ENCODE measurements at places on chromosomes 12 and 14.

DNA sequence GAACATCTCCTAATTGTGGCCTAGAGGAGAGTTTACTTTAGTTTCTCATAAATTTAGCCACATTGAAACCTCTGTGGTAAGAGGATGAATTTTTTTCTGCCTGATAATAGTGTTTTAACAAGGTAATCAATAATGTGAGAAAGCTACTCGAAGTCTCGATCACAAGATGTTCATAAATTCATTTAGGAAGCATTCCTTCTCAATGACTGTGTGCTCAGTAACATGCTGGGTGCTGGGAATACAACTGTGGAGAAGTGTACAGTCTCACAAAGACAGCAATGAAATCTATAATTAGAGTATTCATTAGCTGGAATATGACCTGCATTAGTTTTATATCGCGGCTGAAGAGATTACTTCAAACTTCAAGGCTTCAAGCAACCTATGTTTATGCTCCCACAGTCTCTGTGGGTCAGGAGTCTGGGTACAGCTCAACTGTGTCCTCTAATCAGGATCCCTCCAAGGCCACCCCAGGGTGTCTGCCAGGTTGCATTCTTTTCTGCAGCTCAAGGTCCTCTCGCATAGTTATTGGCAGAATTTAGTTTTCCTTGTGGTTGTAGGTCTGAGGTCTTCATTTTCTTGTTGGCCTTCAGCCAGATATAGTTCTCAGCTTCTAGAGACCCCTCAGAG is 167.6 kb downstream of the ANO4 start:
- no peak for DNase-seq

GRCh38 chr12:27615331-27615891 is 80.8 kb upstream of the REP15 start:
- no peak for DNase-seq

DNA sequence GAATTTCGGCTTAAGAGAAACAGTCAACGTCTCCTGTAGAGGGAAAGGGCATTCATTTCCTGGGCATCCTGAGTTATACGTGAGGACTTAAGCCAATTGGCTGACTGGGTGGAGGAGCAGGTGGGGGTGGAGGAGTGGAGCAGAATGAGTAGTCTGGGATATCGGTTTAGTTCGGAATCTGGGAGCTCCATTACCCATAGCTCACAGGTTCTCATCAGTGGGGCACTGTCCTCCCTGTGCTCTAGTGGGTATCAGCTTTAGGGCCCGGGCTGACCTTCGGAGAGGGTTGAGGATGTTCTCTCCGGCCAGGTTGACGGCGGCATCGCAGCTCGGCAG is 704 bp downstream of the SDR39U1 start:
- no peak for DNase-seq

DNA sequence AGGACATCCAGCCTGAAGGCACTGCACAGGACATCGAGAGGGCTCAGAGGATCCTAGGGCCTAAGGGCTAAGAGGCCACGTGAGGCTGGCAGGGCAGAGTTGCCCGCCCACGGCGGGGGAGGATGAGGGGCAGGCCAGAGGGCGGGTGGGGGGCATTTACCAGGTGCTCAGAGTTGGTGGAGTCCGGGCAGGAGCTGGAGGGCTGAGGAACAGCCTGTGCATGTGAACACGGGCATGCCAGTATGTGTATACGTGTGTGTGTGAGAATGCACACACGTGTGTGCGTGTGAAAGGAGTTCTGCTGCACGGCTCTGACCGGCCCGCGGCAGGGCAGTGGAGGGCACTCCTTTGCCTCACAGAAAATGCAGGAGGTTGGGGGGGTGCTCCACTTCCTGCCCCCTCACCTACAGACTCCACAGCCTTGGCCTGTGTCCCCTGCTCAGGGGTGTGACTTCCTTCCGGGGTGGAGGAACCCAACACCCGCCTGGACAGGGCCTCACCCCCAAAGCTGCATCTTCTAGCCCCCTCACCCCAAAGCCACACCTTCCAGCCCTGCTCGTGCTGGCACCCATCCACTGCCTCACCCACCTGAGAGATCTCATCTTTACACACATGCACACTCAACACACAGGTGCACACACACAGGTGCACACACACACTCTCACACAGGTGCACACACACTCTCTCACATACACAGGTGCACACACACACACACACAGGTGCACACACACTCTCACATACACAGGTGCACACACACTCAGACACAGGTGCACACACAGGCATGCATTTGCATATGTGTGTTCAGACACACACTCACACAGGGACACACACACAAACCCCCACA is 11.8 kb upstream of the GPR132 start:
- no peak for DNase-seq

GRCh38 chr12:53820514-53821306 is 68.9 kb upstream of the CISTR start:
- no peak for DNase-seq

DNA sequence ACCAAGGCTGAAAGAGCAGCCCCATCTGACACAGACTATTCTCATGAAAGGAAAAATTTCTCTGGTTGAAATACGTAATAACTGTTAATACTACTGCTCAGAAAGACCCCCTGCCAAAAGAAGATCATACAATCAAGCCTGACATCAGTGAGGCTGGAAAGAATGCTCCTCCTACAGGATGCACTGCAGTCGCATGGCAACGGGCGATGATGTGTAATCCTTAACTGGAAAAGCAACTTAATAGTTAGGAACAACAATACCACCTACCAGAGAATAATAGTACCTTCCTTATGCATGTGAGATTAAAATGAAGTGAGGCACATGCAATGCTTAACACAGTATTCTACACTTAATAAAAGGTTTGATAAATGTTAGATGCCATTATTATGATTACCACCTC is 1.2 kb upstream of the GOLGA5 start:
- no peak for DNase-seq

DNA sequence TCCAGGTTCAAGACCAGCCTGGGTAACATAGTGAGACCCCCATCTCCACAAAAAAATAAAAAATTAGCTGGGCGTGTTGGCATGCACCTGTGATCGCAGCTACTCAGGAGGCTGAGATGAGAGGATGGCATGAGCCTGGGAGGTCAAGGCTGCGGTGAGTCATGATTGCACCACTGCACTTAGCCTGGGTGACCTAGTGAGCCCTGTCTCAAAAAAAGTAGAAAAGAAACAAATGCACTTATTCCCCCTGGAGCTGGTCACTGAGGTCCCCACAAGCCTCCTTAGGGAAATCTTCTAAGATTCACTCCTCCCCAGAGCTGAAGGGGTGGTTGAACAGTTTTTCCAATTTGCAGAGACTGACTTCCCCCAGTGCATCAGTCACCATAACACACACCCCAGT is 1.6 kb downstream of the CD9 start:
- DNase-seq: no peak

DNA sequence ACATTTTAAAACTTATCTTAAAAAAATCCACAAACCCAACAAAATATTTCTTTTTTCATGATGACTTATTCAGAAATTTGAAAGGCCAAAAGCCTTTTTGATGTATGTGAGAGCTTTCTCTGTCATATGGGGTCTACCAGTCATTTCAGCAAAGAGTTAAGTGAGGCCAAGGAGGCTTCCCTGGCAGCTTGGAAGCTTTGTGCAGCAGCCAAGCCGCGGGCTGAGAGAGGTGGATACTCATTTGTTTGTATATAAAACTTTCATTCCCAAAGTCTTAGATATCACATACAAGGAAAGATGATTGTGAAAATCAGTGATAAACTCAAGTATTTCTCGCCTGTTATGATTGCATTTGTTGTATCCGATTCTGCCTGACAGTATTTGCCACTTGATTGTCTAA is 48.5 kb upstream of the RNU6-8 start:
- DNase-seq: no peak

DNA sequence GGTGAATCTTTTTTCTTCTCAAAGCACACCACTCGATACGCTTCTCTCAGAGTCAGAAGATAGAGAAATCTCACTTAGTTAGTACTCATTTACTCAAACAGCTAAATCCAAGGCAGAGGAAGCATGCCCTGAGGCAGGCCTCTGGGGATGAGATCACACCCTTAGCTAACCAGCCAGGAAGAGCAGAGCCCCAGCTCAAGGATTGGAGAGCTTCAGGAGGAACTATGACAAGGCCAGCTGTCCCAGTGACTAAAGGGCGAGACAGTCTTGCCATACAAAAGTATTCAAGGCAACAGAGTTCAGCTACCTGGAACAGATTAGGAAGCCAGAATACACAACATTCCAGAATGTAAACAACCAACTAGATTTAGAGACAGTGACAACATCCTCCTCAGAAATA is 197.7 kb upstream of the CCDC196 start:
- no peak for DNase-seq

- no peak for DNase-seq
Observed at GRCh38 chr12:110636516-110636915, 22.6 kb downstream of the TCTN1 start.

DNA sequence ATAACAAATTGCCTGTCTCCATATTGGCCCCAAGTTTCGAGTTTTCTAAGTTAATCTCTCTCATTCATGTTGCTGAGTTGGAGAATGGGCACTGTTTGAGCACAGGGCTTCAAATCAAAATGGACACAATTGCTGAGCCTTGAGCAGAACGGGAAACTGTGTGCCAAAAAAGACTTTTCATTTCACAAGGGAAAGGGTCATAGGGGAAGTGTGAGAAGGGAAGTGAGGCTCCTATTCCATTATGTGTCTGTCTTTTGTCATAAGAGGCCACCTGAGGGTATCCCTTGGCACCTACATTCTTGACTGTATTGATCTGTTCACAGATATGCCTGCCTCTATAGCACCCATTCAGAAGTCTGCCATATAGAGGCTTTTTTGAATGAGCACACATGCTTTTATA is 59.1 kb downstream of the TTLL5 start:
- no peak for DNase-seq

DNA sequence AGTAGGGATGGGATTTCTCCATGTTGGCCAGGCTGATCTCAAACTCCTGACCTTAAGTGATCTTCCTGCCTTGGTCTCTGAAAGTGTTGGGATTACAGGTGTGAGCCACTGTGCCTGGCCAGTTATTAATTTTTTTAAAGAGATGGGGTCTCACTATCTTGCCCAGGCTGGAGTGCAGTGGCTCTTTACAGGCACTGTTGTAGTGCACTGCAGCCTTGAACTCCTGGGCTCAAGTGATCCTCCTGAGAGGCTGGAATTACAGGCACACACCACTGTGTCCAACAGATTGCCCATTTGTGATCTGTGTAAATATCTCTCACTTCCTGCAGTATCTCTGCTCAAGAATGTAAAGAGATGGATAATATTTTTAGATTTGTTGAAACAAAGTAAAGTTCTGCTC is 45.9 kb downstream of the PTPN11 start:
- no peak for DNase-seq

DNA sequence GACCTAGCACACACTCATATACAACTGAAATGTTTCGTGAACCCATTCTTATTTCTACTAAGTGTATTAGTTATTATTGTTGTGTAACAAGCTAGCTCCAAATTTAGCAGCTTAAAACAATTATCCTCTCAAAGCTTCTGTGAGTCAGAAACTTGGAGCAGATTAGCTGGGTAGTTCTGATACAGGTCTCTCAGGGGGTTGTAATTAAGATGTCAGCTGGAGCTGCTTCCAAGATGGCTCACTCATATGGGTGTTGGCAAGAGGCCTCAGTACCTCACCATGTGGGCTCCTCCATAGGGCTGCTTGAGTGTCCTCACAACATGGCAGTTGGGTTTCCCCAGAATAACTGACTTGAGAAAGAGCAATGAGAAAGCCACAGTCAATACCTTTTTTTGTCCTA is 9.8 kb downstream of the GPR135 start:
- no peak for DNase-seq

DNA sequence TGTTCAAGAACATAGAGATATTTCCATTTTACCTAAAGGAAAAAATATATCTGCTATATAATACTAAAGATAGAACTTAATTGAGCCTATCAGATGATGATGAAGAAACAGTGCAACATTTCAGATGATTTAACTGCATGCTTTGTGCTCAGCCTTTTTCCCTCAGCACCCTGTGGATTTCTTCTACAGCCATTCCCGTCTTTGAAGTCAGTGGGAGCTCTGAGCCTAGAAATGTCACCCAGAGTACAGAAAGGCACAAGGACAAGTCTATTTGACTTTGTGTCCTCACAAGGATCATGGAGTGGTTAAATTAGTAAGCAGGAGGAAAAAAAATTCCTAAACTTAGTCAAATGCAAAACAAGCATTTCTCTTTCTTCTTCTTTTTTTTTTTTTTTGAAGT is 994.0 kb upstream of the FLRT2 start:
- no peak for DNase-seq

GRCh38 chr14:100765991-100766390 is 39.3 kb downstream of the DLK1 start:
- DNase-seq: no peak

DNA sequence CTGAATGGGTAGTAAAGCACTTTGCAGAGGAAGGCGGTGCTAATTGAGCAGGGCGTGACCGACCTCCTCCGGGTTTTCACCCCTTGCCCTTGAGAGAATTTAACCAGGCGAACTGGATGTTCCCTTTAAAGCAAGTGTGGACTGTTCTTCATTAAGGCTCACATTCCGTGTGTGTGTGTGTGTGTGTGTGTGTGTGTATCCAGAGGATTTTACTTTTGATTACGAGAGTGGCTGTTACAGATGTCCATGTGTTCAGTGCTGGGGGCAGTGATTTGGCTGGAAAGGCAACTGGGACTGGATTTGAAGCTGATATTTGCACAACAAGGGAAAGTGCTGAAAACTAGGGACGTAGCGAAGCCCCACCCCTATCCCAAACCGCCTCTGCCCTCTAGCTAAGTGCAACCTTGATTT is 2.2 kb downstream of the TMEM132C start:
- DNase-seq: no peak

DNA sequence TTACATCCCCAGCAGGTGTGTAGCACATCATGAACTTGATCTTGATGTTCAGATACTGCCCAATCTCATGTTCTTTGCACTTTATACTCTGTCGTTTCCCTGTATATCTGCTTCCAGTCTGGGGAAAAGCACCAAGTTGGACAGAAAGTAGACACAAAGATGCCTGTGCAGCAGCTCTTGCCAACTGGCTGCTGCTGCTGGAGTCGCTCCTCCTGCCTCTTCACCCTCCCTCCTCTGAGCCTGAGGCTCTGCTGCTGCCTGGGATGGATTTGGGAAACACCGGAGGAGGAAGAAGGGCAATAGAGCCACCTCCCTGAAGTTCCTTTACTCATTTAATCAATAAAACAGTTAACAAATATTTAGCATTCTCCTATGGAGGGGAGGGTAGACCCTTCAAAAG is 32.4 kb downstream of the ADCK1 start:
- no peak for DNase-seq

- DNase-seq: no peak
Observed at GRCh38 chr12:105998561-105998960, 140.2 kb downstream of the NUAK1 start.

DNA sequence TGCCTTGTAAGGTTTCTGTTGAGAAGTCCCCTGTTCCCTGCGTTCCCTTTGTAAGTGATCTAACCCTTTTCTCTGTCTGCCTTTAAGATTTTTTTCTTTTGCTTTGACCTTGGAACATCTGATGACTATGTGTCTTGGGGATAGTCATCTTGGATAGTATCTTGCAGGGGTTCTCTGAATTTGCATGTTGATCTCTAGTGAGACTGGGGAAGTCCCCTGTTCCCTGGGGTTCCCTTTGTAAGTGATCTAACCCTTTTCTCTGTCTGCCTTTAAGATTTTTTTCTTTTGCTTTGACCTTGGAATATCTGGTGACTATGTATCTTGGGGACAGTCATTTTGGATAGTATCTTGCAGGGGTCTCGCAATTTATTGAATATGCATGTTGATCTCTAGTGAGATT is 38.2 kb upstream of the TMX1 start:
- DNase-seq: no peak

GRCh38 chr12:44375694-44376093 is 500.4 kb downstream of the NELL2 start:
- DNase-seq: no peak

GRCh38 chr14:68638141-68638999 is 154.5 kb downstream of the ZFP36L1 start:
- no peak for DNase-seq
